ENCODE measurements at places on chromosomes 2 and 18. TPM values are rescaled to one million over a fixed set of nuclear protein-coding genes. Genes with fewer than 3 reads are reported as not detected.

The PDE1A gene
- total RNA-seq, result 1.5 TPM

DNA sequence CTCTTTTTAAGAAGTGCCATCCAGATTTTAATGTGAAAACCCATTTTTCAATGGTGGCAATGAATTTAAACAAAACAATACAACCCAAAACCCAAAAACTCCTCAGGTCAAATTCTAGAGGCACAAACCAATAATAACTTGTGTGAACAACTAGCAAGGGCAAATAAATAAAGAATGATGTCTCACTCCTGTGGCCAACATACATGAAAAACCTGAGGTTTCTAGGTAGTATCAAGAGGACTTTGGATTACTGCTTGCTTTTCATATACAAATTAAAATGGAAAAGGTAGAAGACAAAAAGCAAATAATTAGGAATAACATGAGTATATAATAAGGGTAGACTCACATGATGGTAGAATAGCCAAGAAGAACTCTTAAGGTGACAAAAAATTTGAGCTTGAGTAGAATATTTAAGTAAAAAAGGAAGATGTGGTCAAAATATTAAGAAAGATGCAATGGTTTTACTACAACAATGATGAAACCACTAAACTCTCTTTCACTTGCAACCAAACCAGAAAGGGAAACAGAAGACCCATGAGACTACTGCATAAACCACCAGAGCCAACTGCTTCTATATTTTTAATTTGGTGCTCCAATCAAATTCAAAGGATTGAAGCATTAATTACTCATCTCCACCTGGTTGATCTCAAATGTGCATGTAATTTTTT lies 53.5 kb downstream of the DARS1 start:
- H3K36me3 ChIP-seq, result peaks cover 40% of the 10 kb centered on the region
- no peak for DNase-seq
- no peak overlapping the region for H3K4me3 ChIP-seq
- no peaks in the 10 kb centered on the region for H3K4me1 ChIP-seq
- H3K27ac ChIP-seq, result no peak overlapping the region

- H3K4me1 ChIP-seq, result peaks cover 66% of the 10 kb centered on the region
- no peaks in the 10 kb centered on the region for H3K27me3 ChIP-seq
- peak overlapping the region; percentile 69 for H3K27ac ChIP-seq
- no peak overlapping the region for H3K4me3 ChIP-seq
- no peak for DNase-seq
Measured at GRCh38 chr18:8744656-8745055, 39.3 kb downstream of the MTCL1 start.

DNA sequence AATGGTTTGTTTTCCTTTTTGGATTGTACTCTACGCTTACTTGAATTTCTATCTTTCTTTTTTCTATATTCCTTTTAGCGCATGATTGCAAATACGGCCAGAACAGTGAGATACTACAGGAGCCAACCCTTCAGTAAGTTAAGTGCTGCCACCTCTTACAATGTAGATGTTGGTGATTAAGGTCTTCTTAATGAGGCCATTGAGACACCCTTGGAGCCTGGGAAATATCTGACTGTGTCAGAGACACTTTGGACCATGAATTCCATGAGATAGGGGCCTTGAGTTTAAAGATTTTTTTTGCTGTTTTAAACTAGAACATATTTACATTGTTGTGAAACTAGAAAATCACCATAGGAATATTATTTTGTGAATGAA lies 27.1 kb upstream of the MAP3K20 start:
- H3K27ac ChIP-seq, result peak overlapping the region; percentile 92
- DNase-seq, result no peak
- H3K27me3 ChIP-seq, result no peaks in the 10 kb centered on the region
- H3K36me3 ChIP-seq, result no peaks in the 10 kb centered on the region
- peaks cover 53% of the 10 kb centered on the region for H3K4me1 ChIP-seq
- no peak overlapping the region for H3K4me3 ChIP-seq

GRCh38 chr18:45081566-45082181 lies 401.0 kb downstream of the SETBP1 start:
- no peaks in the 10 kb centered on the region for H3K4me1 ChIP-seq
- H3K36me3 ChIP-seq, result no peaks in the 10 kb centered on the region
- no peaks in the 10 kb centered on the region for H3K27me3 ChIP-seq
- no peak overlapping the region for H3K4me3 ChIP-seq

The CCDC141 gene
- not detected for total RNA-seq

GRCh38 chr2:227394401-227394800 lies 6.7 kb upstream of the SCYGR1 start:
- H3K27ac ChIP-seq, result no peak overlapping the region
- H3K36me3 ChIP-seq, result no peaks in the 10 kb centered on the region
- H3K27me3 ChIP-seq, result no peaks in the 10 kb centered on the region
- no peak overlapping the region for H3K4me3 ChIP-seq
- DNase-seq, result no peak

The ADAM23 gene
- 11.4 TPM for total RNA-seq

- H3K4me1 ChIP-seq, result peaks cover 62% of the 10 kb centered on the region
- H3K4me3 ChIP-seq, result no peak overlapping the region
- peaks cover 4% of the 10 kb centered on the region for H3K27me3 ChIP-seq
Measured at GRCh38 chr2:102040229-102040628, 48.5 kb downstream of the IL1R2 start.

DNA sequence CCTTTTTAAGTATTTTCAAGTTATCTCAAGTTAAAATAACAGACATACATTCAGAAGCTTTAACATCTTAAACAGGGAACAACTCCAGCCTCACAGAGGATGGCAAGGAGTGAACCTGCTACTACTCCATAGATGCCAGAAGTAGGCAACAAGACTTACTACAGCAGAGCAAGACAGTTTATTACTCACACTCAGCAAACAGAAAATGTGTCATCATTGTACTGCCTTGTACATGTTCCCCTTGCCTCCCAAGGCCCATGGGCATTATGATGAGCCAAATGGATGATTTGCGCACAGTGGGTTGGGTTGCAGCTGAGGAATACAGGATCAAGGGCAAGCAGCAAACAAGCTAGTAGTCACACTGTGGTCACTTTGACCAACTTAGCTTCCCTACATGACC lies 80.6 kb upstream of the VRK2 start:
- H3K27ac ChIP-seq, result no peak overlapping the region
- peaks cover 6% of the 10 kb centered on the region for H3K27me3 ChIP-seq
- H3K4me1 ChIP-seq, result no peaks in the 10 kb centered on the region
- H3K36me3 ChIP-seq, result no peaks in the 10 kb centered on the region
- no peak for DNase-seq

DNA sequence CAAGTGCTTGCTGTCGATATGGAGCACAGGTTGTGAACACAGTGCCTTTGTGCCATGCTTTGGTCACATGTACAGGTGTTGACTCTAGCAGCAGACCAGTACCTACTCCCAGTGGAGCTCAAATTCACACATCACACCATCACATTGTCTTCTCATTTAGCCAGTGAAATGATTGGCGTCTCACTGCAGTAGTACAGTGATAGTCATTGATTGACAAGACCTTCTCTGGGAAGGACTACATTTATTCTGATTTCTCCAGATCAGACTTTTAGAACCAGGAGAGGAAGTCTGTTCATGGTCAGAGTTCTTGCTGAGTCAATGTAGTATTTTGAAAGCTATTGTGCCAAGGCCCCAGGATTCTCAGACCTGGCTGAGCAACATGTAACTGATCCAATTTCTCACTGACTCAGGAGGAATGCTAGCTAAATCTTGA lies 75.2 kb downstream of the FMNL2 start:
- no peak overlapping the region for H3K27ac ChIP-seq
- no peaks in the 10 kb centered on the region for H3K27me3 ChIP-seq
- H3K36me3 ChIP-seq, result no peaks in the 10 kb centered on the region
- peaks cover 51% of the 10 kb centered on the region for H3K4me1 ChIP-seq

- H3K27me3 ChIP-seq, result no peaks in the 10 kb centered on the region
- no peak overlapping the region for H3K27ac ChIP-seq
- H3K4me3 ChIP-seq, result no peak overlapping the region
- no peak for DNase-seq
- H3K4me1 ChIP-seq, result peaks cover 16% of the 10 kb centered on the region
Measured at GRCh38 chr2:28011322-28011737, 120.8 kb downstream of the BABAM2 start.

DNA sequence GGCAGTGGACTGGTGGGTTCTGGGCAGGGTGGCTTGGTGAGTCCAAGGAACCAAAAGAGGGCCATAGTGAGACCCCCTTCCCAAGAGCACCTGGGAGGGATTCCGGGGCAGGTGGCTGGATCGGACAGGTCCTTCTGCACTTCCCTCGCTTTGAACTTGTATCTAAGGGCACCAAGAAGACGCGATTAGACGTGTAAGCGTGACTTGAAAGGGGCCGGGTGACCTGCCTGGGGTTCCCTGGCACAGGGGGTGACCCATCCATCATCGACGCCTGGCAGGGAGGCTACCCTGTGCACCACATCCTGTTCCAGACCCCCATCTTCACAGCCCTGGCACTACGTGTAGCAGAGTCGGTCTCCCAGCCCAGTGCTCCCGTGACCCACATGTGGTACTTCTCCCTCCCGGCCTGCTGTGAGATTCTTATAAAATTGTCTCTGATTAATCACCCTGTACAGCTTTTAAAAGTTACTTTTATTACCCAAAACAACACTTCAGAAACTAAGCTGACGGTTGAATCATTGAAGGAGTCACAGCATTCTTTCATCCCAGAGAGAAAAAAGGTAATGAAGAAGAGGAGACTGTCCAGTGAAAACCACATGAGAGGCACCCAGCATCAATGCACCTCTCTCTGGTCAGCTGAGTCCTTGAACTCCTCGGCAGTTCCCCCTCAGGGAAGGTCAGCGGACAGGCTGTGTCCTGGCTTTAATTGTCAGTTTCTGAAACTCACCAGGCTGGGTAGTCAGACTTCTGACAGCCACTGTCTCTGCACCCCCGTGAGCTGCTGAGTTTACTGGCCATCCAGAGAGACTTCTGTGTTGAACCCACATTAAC lies 13.0 kb downstream of the SH3BP4 start:
- peaks cover 6% of the 10 kb centered on the region for H3K36me3 ChIP-seq
- DNase-seq, result no peak
- H3K27me3 ChIP-seq, result no peaks in the 10 kb centered on the region
- no peak overlapping the region for H3K27ac ChIP-seq

DNA sequence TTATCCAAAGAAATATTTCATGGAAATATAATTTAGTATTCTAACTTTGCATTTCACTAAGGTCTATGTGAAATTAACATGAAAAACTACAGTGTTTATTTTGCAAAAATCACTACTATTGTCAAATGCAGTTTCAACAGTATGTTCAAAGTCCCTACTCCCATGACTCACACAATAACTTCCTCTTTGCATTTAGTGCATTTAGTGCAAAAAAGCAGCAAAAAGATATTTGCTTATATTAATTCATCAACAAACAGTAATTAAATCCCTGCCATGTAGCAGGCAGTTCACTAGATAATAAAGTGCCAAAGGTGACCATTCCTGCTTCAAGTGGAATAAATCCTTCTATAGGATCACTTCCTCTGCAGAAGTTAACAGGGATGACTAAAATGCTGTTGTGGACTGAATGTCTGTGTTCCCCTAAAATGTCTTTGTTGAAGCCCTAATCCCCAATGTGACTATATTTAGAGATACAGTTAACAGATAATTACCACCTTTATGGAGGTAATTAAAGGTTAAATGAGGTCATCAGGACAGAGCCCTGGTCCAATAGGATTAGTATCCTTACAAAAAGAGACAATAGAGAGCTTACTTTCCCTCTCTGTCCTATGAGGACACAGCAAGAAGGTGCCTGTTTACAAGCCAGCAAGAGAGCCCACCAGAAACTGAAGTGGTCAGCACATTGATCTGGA lies 61.7 kb downstream of the STK39 start:
- H3K4me1 ChIP-seq, result peaks cover 38% of the 10 kb centered on the region
- H3K27me3 ChIP-seq, result no peaks in the 10 kb centered on the region
- peaks cover 8% of the 10 kb centered on the region for H3K36me3 ChIP-seq
- no peak for DNase-seq
- no peak overlapping the region for H3K27ac ChIP-seq

DNA sequence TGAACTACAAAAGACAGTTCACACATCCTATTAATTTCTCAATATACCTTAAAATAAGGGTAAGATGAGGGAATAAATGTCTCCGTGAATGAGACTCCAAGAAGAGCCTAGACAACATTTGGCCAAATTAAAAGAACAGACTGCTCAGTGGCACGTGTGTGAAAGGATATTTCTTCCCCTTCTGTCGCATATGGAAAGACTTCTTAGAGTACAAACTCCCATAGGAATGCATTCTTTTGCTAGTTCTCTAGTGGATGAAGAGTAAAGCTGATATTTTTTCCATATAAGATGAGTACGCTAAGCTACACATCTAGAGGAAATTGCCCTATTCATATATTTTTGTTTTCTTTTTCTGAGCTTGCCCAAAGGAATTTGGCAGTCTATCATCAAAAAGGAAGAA lies 710.0 kb upstream of the ID2 start:
- DNase-seq, result no peak
- H3K36me3 ChIP-seq, result no peaks in the 10 kb centered on the region
- H3K27me3 ChIP-seq, result peaks cover 2% of the 10 kb centered on the region
- H3K27ac ChIP-seq, result no peak overlapping the region
- H3K4me1 ChIP-seq, result peaks cover 5% of the 10 kb centered on the region

The FAM228A gene
- not detected for total RNA-seq

The TNFRSF11A gene
- total RNA-seq, result not detected

GRCh38 chr2:230974096-230974913 lies 21.6 kb upstream of the SPATA3 start:
- H3K36me3 ChIP-seq, result no peaks in the 10 kb centered on the region
- H3K4me1 ChIP-seq, result peaks cover 11% of the 10 kb centered on the region
- no peak overlapping the region for H3K4me3 ChIP-seq
- peaks cover 10% of the 10 kb centered on the region for H3K27me3 ChIP-seq

The KYNU gene
- 0.21 TPM for total RNA-seq

GRCh38 chr2:137980459-137980858 lies 16.2 kb downstream of the HNMT start:
- no peaks in the 10 kb centered on the region for H3K36me3 ChIP-seq
- DNase-seq, result no peak
- H3K27ac ChIP-seq, result no peak overlapping the region
- no peak overlapping the region for H3K4me3 ChIP-seq

DNA sequence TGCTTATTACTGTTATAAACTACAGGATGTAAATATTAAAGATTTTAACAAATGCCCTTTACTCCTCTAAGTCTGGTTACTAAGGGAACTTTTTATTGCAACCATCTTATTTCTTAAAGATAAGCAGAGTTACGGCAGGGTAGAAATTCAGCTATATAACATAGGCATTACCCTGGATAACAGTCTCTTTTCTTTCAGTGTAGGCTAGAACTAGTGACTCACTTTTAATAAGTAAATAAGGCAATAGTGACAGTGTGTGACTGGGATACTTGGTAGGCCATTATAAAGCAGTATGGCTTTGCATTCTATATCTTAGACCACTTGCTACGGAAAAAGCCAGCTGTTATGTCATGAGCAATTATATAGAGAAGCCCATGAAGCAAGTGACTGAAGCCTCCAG lies 1041.0 kb upstream of the NRXN1 start:
- no peaks in the 10 kb centered on the region for H3K4me1 ChIP-seq
- H3K36me3 ChIP-seq, result no peaks in the 10 kb centered on the region
- no peak for DNase-seq
- H3K27me3 ChIP-seq, result no peaks in the 10 kb centered on the region
- no peak overlapping the region for H3K27ac ChIP-seq

The SPP2 gene
- not detected for total RNA-seq

GRCh38 chr18:58466636-58467205 lies 162.2 kb downstream of the ALPK2 start:
- DNase-seq, result no peak
- no peaks in the 10 kb centered on the region for H3K36me3 ChIP-seq
- no peaks in the 10 kb centered on the region for H3K4me1 ChIP-seq
- H3K27ac ChIP-seq, result no peak overlapping the region
- H3K4me3 ChIP-seq, result no peak overlapping the region
